ENCODE measurements at places on chromosomes 4 and X. TPM values are rescaled to one million over a fixed set of nuclear protein-coding genes. Genes with fewer than 3 reads are reported as not detected.

DNA sequence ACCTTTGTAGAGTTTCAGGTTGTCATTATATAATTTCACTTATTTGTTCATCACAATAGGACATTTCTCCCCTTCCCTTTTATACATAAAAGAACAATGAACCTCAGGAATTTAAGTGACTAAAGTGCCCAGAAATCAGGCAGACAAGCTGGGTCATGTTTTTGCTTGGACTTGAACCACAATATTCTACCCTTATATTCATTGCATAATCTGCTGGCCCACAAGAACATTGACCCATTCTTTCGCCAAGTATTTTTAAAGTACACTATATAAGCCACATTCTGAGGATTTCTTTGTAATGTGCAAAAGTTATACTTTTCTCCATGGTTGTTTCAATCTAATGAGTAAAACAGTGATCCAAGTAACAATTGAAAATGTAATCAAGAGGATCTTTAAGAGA lies 637.5 kb upstream of the SLIT2 start:
- no peaks in the 10 kb centered on the region for H3K36me3 ChIP-seq
- H3K27me3 ChIP-seq = no peaks in the 10 kb centered on the region
- H3K4me3 ChIP-seq = no peak overlapping the region
- no peak for DNase-seq

GRCh38 chr4:123191728-123192127 lies 204.9 kb upstream of the SPRY1 start:
- H3K4me3 ChIP-seq = no peak overlapping the region
- no peak overlapping the region for H3K27ac ChIP-seq
- no peaks in the 10 kb centered on the region for H3K27me3 ChIP-seq

GRCh38 chrX:124406294-124407014 lies 60.1 kb downstream of the SH2D1A start:
- H3K4me1 ChIP-seq = peaks cover 37% of the 10 kb centered on the region
- peak overlapping the region; percentile 25 for H3K4me3 ChIP-seq
- peaks cover 12% of the 10 kb centered on the region for H3K36me3 ChIP-seq

DNA sequence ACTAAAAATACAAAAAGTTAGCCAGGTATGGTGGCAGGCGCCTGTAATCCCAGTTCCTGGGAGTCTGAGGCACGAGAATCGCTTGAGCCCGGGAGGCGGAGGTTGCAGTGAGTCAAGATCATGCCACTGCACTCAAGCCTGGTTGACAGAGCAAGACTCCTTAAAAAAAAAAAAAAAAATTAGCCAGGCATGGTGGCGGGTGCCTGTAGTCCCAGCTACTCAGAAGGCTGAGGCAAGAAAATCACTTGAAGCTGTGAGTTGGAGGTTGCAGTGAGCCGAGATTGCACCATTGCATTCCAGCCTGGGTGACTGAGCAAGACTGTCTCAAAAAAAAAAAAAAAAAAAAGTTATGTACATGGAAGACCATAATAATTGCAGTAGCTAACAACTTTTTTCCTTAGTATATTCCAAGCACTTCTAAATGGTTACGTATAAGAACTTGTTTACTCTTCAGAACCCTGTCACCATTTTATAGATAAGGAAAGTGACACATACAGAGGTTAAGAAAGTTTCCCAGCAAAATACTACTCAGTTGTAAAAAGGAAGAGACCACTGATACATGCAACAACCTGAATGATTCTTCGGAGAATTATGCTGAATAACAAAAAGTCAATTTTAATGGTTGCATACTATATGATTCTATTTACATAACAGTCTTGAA lies 24.5 kb downstream of the RUFY3 start:
- H3K36me3 ChIP-seq = no peaks in the 10 kb centered on the region
- no peaks in the 10 kb centered on the region for H3K27me3 ChIP-seq
- no peak for DNase-seq
- no peak overlapping the region for H3K27ac ChIP-seq
- H3K4me3 ChIP-seq = no peak overlapping the region

DNA sequence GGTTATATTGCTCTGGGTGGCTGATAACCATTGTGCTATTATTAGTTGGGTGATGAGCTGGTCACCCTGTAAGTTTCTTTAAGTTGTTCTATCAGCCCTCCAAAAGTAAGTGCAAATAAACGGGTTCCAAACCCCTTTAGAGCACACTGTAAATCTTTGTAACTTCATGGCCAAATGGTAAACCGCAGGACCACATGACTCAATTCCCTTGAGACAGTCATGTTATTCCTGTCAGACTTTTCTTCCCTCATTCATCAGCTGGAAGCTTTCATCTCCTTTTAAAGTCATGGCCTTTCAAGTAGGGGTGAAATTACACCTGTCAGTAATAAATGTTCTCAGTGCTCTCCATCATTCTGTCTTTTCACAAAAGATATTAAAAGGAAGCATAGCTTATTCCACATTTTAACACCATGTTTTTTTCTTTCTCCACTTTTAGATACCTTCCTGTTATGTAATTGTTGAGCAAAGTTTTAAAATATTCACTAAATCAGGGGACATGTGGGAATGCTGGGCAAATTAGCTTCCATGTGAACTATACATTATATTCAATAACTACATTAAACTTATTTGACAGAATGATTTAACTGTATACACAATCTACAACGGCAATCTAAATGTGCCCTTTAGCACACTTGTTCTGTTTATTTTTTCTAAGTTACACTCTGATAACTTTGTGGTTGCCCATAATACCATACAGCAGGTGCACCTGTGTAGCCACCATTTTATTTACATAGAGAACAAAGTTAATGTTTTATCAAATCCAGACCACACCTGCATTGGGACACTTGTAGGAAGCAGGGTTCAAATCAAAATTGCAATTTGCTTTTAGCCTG lies 275.5 kb downstream of the CFAP299 start:
- no peaks in the 10 kb centered on the region for H3K4me1 ChIP-seq
- H3K36me3 ChIP-seq = no peaks in the 10 kb centered on the region
- peaks cover 14% of the 10 kb centered on the region for H3K27me3 ChIP-seq

DNA sequence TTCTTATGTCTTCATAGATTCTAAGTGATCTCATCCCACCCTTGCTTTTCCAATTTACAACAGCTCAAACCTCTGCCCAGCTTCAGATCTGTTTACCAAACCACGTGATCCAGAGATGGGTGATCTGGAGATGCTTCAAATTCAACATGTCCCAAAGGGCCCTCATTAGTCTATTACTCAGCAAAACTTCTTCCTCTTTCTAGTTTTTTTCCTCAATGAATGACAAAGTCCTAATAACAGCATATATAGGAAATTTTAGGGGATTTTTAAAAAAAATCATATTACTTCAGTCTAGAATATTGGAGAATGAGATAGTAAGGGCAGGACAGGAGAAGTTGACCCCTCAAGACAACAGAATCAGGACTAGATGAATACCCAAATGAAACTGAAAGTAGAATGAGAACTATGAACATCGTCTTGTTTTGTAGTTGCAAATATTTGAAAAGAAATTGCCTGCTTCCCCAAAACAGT lies 127.1 kb downstream of the CFAP299 start:
- no peaks in the 10 kb centered on the region for H3K27me3 ChIP-seq
- H3K4me1 ChIP-seq = peaks cover 6% of the 10 kb centered on the region
- no peak overlapping the region for H3K27ac ChIP-seq
- no peaks in the 10 kb centered on the region for H3K36me3 ChIP-seq
- H3K4me3 ChIP-seq = no peak overlapping the region

GRCh38 chr4:126890994-126891393 lies 741.8 kb upstream of the INTU start:
- H3K4me1 ChIP-seq = no peaks in the 10 kb centered on the region
- DNase-seq = no peak
- H3K27ac ChIP-seq = peak overlapping the region; percentile 36
- H3K4me3 ChIP-seq = no peak overlapping the region

GRCh38 chr4:98556451-98556850 lies 102.0 kb downstream of the TSPAN5 start:
- no peak for DNase-seq
- peaks cover 47% of the 10 kb centered on the region for H3K4me1 ChIP-seq
- H3K27me3 ChIP-seq = no peaks in the 10 kb centered on the region
- peaks cover 9% of the 10 kb centered on the region for H3K36me3 ChIP-seq
- no peak overlapping the region for H3K27ac ChIP-seq

DNA sequence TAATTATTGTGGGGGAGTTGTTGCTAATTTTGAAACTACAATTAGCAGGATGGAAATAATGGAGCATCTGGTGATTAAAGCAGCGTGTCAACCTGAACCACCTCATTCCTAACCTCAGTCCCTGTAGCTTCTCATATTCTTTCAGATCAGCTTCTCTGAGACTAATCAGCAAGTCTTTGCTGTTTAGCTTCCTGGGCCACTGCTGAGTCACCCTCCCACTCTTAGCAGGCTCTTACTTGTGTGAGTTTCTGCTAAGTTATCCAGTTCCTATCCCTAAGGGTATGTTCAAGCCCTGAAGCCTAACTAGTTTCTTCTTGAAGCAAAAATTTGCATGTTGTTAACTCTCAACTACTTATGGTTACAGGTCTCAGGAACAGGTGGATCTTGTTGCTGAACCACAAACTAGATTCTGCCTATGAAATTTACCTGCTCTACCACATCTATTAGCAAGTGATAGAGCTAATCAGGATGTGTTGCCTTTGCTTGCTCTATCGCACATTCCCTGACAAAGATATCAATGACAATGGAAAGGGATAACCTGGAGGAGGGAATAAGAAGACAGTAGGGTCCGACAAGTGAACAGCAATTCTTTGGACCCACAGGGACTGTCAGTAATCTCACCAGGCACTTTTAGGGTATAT lies 134.2 kb downstream of the EIF4E start:
- DNase-seq = no peak
- no peak overlapping the region for H3K4me3 ChIP-seq
- no peaks in the 10 kb centered on the region for H3K36me3 ChIP-seq
- no peak overlapping the region for H3K27ac ChIP-seq
- no peaks in the 10 kb centered on the region for H3K4me1 ChIP-seq

DNA sequence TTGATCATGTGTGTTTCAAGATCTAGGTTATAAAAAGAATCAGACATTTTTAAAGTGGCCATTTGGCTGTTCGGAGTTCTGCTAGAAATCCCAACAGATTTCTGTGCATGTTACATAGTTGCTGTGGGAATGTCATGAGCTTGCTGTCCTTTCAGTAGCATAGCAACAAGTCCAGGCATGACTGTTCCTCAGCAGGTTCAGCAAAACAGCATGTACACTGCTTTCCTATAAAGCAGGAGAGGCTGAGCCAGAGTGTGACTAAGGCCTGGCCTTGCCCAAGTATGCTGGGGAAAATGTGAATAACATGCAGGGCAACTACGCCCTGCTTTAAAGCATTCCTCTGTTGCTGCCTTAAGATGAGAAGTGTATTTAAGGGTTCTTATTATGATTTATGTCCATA lies 217.1 kb upstream of the SMIM31 start:
- no peak overlapping the region for H3K27ac ChIP-seq
- peaks cover 18% of the 10 kb centered on the region for H3K4me1 ChIP-seq
- no peak overlapping the region for H3K4me3 ChIP-seq
- no peaks in the 10 kb centered on the region for H3K27me3 ChIP-seq
- no peaks in the 10 kb centered on the region for H3K36me3 ChIP-seq
- DNase-seq = no peak

DNA sequence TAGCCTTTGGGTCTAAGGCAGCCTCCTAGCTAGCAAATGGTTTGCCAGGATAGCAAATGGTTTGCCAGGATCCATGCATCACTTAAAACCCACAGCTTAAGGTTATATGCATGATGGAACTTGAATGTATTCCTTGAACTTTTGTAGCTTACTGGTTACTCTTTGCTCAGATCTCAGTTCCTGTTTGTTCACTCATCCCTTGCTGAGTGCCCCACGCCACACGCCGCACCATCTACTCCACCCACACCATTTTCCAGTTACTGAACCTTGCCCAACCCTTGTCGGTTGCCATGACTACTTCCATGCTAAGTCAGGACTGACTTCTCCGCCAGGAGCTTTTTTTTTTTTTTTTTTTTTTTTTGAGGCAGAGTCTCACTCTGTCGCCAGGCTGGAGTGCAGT lies 29.5 kb upstream of the XIAP start:
- no peak overlapping the region for H3K4me3 ChIP-seq
- H3K4me1 ChIP-seq = peaks cover 4% of the 10 kb centered on the region
- no peaks in the 10 kb centered on the region for H3K27me3 ChIP-seq
- DNase-seq = no peak
- peaks cover 11% of the 10 kb centered on the region for H3K36me3 ChIP-seq
- H3K27ac ChIP-seq = no peak overlapping the region

GRCh38 chrX:149757206-149758067 lies 16.4 kb upstream of the HSFX1 start:
- peaks cover 2% of the 10 kb centered on the region for H3K36me3 ChIP-seq
- no peak overlapping the region for H3K4me3 ChIP-seq
- no peaks in the 10 kb centered on the region for H3K4me1 ChIP-seq
- no peak overlapping the region for H3K27ac ChIP-seq
- H3K27me3 ChIP-seq = no peaks in the 10 kb centered on the region
- no peak for DNase-seq

DNA sequence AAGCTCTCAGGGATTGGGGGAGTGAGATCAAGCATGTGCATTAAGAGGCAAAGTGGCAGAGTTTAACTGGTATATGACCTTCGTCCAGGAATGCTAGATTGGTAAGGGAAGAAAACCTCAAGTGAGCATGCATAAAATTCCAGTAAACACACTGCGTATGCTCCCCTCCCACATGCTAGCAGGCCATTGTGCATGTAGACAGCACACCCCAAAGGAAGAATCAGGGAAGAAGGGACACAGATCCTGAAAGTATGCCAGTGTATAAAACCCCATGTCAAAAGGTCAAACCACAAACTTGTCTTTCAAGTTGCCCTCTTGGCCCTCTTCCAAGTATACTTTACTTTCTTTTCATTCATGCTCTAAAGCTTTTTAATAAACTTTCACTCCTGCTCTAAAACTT lies 405.2 kb upstream of the CNKSR2 start:
- H3K4me3 ChIP-seq = no peak overlapping the region
- H3K36me3 ChIP-seq = no peaks in the 10 kb centered on the region
- H3K27me3 ChIP-seq = no peaks in the 10 kb centered on the region
- no peak overlapping the region for H3K27ac ChIP-seq
- no peak for DNase-seq
- H3K4me1 ChIP-seq = peaks cover 14% of the 10 kb centered on the region

GRCh38 chr4:183142571-183143550 lies 43.8 kb downstream of the WWC2 start:
- peaks cover 2% of the 10 kb centered on the region for H3K36me3 ChIP-seq
- H3K27ac ChIP-seq = no peak overlapping the region
- H3K4me1 ChIP-seq = peaks cover 28% of the 10 kb centered on the region
- no peaks in the 10 kb centered on the region for H3K27me3 ChIP-seq

The PRR32 gene
- total RNA-seq = not detected

GRCh38 chr4:182968917-182969650 lies 51.9 kb upstream of the DCTD start:
- no peaks in the 10 kb centered on the region for H3K27me3 ChIP-seq
- peaks cover 4% of the 10 kb centered on the region for H3K4me1 ChIP-seq
- no peak overlapping the region for H3K27ac ChIP-seq
- H3K36me3 ChIP-seq = peaks cover 3% of the 10 kb centered on the region

The GAGE12G gene
- total RNA-seq = not detected

DNA sequence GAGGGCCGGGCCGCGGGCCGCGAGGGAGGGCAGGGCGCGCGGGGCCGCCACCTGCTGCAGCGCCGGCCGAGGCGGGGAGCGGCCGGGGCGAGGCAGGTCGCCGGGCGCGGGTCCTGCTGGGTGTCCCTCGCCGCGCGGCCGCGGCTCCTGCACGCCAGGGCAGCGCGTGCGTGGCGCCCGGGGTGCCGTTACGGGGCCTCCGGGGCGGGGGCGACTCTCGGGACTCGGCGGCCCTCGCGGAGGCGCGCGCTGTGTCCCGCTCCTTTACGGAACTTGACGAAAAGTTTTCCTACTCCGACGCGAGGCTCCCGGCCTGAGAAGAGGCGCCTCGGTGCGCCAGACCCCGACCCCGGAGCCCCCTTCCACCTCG lies 329 bp downstream of the TBC1D14 start:
- peak; percentile 36 for DNase-seq
- H3K27me3 ChIP-seq = peaks cover 20% of the 10 kb centered on the region
- H3K36me3 ChIP-seq = no peaks in the 10 kb centered on the region
- peak overlapping the region; percentile 98 for H3K4me3 ChIP-seq
- H3K4me1 ChIP-seq = peaks cover 38% of the 10 kb centered on the region

The SLC26A1 gene
- total RNA-seq = 0.84 TPM

Measured in neural crest cell (in vitro differentiated cells).